ENCODE measurements at places on chromosomes 3 and 15. TPM values are rescaled to one million over a fixed set of nuclear protein-coding genes. Genes with fewer than 3 reads are reported as not detected.

IL17RE gene
- total RNA-seq: 10.1 TPM

PIERCE2 gene
- 0.97 TPM for total RNA-seq

ZNF80 gene
- 0.65 TPM for total RNA-seq

PRR23E gene
- total RNA-seq: not detected

HHLA2 gene
- total RNA-seq: 0.37 TPM

LYZL4 gene
- total RNA-seq: not detected

FGF12 gene
- total RNA-seq: not detected

CRABP1 gene
- not detected for total RNA-seq

NR2E3 gene
- total RNA-seq: not detected

LTK gene
- 74.6 TPM for total RNA-seq

MAGI1 gene
- total RNA-seq: not detected

MRPS22 gene
- 31.8 TPM for total RNA-seq

CPEB1 gene
- 0.32 TPM for total RNA-seq

PRSS50 gene
- total RNA-seq: not detected

MST1 gene
- total RNA-seq: 11.3 TPM

ANKRD63 gene
- not detected for total RNA-seq

GP9 gene
- total RNA-seq: 3.8 TPM

GP5 gene
- 4.0 TPM for total RNA-seq

KY gene
- total RNA-seq: not detected

TM4SF1 gene
- total RNA-seq: 0.83 TPM

DCP1A gene
- total RNA-seq: 50.1 TPM

GPR176 gene
- not detected for total RNA-seq

TMEM202 gene
- total RNA-seq: not detected

LARP6 gene
- total RNA-seq: not detected

SAMD7 gene
- total RNA-seq: not detected

SATB1 gene
- 208 TPM for total RNA-seq

RAB7A gene
- total RNA-seq: 145 TPM

PDCD7 gene
- 23.4 TPM for total RNA-seq

GAP43 gene
- not detected for total RNA-seq

P2RY13 gene
- total RNA-seq: 0.82 TPM

KLHL6 gene
- total RNA-seq: 35.7 TPM

FETUB gene
- total RNA-seq: not detected

BAHD1 gene
- 30.2 TPM for total RNA-seq

APBA2 gene
- total RNA-seq: 28.9 TPM

FBLN2 gene
- total RNA-seq: 1.5 TPM

PRR23B gene
- not detected for total RNA-seq

ABTB1 gene
- 95.2 TPM for total RNA-seq

PRTG gene
- not detected for total RNA-seq

HSPBAP1 gene
- 17.5 TPM for total RNA-seq
